Right lung (tissue), 10 donors: ENCODE measurements at places on chromosomes 6 and 20. TPM values are rescaled to one million over a fixed set of nuclear protein-coding genes. Genes with fewer than 3 reads are reported as not detected.

- DNase-seq, result no peak
Observed at GRCh38 chr6:1365686-1366085, 23.7 kb upstream of the FOXF2 start.

- no peak for DNase-seq
Observed at GRCh38 chr6:29071831-29072723, 15.0 kb downstream of the OR2B3 start.

DNA sequence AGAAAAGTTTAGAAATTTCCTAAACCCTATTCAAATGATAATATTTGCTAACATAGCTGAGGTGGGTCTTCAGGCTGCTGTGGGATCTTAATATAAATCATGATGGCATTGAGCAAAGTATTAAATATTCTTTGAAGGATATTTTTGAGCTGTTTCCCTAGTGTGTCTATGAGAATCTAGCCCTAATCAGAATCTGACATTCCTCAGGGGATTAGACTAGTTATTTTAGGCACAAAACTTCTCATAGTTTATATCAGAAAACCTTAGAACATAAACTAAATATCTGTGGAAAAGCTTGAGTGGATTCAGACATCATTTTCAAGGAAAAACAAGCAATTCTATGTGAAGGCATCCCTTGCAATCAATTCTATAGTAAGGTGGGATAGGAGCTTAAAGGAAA, 594.5 kb downstream of the RFPL4B start:
- no peak for DNase-seq

DNA sequence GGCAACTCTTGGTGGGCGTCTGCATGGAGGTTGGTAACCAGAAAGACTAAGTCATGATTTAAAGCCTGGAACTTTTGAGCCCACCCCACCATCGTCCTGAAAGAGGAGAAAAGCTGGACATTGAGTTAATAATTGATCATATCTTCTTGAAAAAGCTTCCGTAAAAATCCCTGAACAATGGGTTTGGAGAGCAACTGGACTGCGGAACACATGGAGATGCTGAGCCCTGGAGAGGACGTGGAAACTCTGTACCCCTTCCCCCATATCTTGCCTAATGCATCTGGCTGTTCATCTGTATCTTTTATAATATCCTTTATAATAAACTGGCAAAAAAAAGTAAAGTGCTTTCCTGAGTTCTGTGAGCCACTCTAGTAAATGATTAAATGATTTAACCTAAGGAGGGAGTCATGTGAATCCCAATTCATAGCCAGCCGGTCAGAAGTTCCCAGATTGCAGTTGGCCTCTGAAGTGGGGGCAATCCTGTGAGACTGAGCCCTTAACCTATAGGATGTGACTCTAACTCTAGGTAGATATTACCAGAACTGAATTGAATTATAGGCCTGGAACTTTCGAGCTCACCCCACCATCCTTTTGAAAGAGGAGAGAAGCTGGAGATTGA, 26.5 kb upstream of the LGSN start:
- no peak for DNase-seq

- DNase-seq, result no peak
Observed at GRCh38 chr20:59055302-59055701, 12.7 kb upstream of the PRELID3B start.

DNA sequence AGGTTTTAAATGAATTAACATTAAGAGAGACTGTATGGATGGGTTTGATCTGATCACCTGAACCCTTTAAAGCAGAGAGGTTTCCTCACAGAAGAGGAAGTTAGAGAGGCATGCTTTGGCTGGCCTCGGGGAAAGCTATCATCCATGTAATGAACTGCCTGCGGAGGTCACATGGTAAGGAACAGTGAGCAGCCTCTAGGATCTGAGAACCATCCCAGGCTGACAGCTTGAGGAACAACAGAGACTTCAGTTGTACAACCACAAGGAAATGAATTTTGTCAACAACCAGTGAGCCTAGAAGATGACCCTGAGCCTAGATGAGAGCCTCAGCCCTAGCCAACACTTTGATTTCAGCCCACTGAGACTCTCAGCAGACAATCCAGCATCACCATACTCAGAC, 2.9 kb upstream of the COL21A1 start:
- DNase-seq, result no peak

DNA sequence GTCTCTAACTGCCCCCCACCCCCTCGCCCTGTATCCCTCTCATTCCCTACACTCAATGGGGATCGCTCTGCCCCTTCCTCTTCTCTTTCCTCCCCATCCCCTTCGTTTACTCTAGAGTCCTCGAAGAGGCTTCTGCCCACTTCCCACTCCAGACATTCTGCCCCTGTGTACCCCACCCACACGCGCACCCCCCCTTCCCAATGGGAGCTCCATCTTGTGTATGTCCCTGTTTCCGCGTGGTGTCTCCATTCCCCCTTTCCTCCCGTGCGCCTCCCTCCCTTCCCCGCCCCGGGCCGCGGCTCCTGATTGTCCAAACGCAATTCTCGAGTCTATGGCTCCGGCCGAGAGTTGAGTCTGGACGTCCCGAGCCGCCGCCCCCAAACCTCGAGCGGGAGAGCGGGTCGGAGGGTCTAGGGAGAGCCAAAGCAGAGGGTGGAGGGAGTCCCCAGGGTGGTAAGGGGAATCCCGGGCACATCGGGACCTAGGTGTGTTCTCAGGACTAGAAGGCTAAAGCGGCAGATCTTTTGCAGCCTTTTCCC, 679 bp upstream of the RING1 start:
- peak; percentile 64 for DNase-seq

- no peak for DNase-seq
Observed at GRCh38 chr6:89302936-89303335, 12.2 kb downstream of the GABRR2 start.

DNA sequence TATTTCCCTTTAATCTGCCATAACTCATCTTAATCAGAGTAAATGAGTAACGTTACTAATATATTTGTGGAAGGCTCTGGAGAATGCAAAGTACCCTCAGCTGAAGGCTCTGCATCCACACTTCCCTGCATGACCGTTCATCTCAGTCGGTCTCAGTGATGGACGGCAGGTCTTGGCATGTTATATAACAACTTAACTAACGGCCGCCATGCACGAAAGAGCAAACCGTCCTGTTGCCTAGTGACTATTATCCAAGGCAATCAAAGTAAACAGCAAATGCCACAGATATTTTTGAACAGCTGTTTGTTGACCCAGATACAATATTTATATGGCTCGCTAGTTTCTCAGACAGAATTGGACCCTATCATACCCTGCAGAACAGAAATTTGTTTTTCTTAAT, 194.9 kb upstream of the SMLR1 start:
- DNase-seq, result peak; percentile 12

GRCh38 chr20:157154-157553, at the start of gene DEFB127:
Gene DEFB127 (plus strand): TSS chr20:157454. CDS start chr20:157545, 91 bp downstream.
- DNase-seq, result no peak

DNA sequence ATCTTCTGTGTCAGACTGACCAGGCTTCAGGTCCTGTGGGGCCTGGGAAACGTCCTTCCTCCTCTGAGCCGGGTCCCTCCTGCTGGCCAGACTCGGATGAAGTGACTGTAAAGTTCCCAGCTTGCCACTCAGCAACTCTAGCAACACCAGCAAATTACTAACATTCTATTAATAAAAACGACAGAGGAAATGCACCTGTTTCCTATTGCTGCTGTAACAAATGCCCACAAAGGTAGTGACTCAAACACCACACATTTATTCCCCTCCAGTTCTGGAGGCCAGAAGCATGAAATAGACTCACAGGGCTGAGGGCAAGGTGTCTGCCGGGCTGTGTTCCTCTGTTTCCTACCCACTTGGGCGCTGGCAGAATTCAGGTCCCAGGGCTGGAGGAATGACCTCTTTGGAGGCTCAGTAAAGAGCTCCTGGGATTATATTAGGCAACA, 48.8 kb downstream of the CTCFL start:
- DNase-seq, result no peak

GRCh38 chr6:79071547-79071946, 6.5 kb downstream of the PHIP start:
- DNase-seq, result no peak

DNA sequence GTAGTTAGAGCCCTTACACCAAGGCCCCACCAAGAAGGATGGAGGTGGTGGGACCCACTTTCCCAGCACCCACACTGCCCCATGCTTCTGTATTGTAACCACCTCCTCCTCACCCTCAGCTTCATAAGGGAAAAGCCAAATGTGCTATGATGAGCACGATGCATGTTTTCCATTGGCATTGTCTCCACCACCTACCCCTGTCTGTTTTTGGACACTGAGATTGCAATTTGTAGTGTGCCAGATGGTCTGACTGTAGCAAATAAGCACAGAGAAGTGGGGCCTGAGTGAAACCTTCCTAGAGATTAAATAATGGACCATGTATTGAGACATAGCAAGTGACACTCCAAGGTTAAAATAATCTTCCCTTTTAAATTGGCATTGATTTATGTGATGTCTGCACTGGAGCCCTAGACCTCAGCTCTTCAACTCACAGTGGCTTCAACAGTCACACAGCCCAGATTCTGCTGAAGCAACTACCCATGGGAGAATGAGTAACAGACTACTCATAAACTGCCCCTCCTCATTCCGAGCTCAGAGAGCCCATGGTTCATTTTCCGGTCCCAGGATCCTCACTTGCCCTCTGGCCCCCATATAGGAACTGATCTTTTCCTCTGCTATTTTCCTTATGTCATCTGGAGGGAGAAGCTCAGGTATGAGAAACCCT, 177.9 kb downstream of the COL9A1 start:
- DNase-seq, result no peak

- DNase-seq, result no peak
Observed at GRCh38 chr6:157442291-157442690, 61.3 kb downstream of the ZDHHC14 start.

GRCh38 chr6:31055441-31055840, 45.2 kb downstream of the MUC22 start:
- no peak for DNase-seq

- no peak for DNase-seq
Observed at GRCh38 chr20:38872491-38873049, 53.6 kb upstream of the FAM83D start.

DNA sequence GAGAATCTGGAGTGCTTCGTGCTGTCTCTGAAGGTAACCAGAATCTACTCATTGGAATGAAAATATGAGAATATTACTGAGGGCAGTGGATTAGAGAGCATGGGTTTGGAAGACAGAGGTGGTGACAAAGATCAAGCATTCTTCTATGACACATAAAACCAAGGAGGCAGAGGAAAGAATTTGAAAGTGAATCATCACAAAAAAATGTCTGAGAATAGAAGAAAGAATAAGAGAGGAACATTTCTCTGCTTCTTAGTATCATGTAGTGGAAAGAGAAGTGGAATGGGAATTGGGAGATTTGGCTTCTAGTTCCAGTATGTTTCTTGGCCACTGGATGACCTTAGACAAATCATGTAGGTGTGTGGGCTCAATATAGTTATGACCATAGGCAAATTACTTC, 474.0 kb downstream of the TFAP2B start:
- no peak for DNase-seq

DNA sequence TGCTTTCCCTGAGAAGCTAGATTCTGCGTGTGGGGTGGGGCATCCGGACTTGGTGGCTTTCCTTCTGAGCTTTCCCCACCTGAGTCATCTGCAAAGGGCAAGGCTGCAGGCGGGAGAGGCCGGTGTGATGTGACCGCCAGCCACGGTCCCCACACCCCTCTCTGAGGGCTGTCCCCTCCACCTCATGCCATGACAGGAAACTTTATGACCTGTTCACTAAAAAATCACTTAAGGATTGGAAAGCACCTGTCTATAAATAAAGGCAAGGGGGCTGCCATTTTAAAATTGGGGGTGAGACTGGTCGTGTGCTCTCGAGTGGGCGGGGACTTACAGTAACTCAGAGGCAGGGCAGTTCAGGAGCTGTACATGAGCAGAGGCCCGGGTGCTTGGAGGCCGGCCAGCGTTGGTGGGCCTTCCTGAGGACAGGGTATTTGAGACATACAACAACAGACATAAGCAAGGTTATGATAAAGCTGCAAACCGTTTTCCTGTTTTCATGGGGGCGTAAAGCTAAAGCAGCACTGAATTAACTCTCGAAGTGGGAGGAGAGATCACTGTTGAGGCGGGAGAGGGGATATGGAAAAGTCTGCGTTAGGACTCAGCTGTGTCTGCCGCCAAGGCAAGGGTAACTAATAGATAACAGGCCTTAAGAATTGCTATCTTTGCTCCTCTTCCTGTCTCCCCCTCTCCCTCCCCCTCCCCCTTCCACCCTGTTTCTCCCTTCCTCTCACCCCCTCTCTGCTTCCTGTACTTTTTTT, 16.1 kb upstream of the SERPINB1 start:
- peak; percentile 68 for DNase-seq

DNA sequence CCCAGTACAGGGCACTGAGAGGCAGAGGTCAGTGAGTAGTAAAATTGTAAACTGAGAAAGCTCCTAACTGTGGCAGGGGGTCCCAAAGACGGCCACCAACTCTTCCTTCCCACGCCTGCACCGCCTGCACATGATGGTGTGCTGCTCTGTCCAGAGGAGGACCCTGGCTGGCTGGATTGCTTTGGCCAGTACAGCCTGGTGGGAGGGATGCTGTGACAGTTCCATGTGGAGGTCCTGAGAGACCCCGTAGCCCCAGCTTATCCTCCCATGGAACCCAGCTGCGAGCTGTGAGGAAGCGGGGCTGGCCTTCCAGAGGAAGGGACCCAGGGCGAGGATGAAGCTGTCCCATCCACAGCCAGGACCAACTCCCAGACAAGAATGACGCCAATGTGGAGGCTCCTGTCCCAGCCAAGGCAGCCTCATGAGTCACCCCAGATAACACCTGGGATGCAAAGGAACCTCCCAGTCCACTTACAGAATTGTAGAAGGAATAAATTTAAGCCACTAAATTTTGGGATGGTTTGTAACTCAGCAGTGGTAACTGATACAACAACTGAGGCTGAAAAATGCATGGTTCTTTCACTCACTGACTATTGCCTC, 2.0 kb upstream of the ACSS1 start:
- DNase-seq, result no peak

GRCh38 chr6:123777563-123777962, 26.1 kb upstream of the NKAIN2 start:
- peak; percentile 28 for DNase-seq

DNA sequence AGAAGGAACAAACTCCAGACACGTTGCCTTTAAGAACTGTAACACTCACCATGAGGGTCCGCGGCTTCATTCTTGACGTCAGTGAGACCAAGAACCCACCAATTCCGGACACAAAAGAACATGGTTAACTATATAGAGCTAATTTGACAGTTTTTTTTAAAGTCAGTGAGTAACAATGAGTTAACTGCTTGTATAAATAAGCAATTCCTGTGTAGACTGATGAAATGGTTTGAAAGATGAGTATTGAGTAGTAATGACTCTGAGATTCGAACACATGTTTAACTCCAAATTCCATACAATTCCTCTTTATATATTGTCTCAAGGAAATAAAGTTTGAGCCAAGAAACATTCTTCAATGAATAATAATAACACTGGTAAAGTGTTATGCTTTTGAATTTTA, 478.0 kb downstream of the MMUT start:
- DNase-seq, result no peak

The TREML4 gene
- polyA plus RNA-seq, result not detected

The MLN gene
- polyA plus RNA-seq, result not detected

The CNKSR3 gene
- 28.6 TPM for polyA plus RNA-seq

The COX4I2 gene
- 19.7 TPM for polyA plus RNA-seq

The BNIP5 gene
- not detected for polyA plus RNA-seq

The BEND3 gene
- 4.6 TPM for polyA plus RNA-seq

The GGTLC1 gene
- polyA plus RNA-seq, result 1.7 TPM

The ALDH8A1 gene
- 0.63 TPM for polyA plus RNA-seq

The MAPK14 gene
- polyA plus RNA-seq, result 68.9 TPM

The PRICKLE4 gene
- polyA plus RNA-seq, result 6.1 TPM

The PGC gene
- 6.6 TPM for polyA plus RNA-seq

The MUC21 gene
- polyA plus RNA-seq, result 0.07 TPM

The LHFPL5 gene
- not detected for polyA plus RNA-seq
